NCI-H2029 (cell line): ENCODE measurements at places on chromosomes 2 and 18.

- DNase-seq: no peak
These were observed 82.1 kb downstream of the ZBTB7C start for GRCh38 chr18:48326901-48327675.

- DNase-seq: no peak
These were observed 14.2 kb upstream of the HK2 start for GRCh38 chr2:74819702-74820101.

DNA sequence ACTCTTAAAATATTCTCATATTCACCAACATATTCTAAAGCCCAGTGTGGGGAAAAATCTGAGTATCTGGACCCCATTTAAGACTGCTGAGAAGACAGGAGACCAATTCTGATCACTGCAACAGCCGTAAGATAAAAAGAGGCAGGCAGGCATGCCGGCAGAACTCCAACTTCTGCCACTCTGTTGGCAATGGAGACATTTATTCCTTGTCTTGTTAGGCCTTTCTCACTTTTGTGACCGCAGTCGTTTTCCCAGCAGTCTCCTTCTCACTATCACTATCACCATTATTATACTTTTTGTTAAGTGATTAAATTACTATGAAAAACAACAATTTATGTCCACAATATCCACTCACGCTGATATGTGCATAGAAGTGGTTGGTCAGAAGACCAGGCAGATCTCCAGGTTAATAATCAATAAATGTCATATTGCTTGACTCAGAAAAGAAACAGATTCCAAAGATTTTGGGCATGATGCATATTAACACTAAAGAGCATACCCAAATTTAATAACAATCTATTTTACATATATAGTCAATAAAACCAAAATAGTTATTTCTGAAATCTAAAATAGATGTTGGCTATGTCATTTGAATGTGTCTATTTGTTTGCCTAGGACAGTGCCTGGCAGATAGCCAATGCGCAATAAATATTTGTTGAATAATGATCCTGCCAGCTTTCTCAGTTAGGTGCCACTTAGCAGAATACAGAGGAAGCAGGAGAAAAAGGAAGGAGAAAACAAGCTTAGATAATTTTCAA lies 38.2 kb downstream of the SESTD1 start:
- peak; percentile 48 for DNase-seq

DNA sequence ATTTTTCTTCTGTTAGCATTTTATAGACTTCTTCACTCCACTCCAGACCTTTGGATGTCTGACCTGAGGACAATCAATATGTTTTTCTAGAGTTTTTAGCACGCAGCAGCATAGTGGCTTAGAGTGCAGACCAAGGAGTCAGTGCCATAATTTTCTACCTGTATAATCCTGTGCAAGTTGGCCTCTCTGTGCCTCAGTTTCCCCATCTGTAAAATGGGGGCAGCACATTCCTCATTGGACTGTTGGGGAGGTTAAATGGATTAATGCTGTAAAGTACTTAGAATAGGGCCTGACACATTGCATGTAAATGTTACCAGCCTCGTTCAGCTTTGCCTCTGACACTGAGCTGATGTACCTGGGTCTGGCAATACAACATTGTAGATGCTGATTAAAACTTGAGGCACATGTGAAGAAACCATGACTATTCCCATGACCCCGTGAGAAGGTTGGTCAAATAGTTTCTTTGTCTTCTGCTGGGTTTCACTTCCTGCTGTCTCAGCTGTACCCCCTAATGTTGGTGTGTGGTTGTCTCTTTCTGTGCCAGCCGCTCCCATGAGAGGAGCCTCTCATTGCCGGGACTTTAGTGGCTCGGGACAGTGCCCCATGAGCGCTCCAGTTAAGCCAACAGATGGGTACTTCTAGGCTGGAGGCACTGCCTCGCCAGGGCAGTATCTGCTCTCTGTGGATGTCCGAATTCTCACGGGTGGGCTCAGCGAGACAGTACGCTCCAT lies 125.3 kb downstream of the SH3RF3 start:
- DNase-seq: no peak
